DND-41 (cell line): ENCODE measurements at places on chromosomes 6 and 20.

GRCh38 chr20:14758356-14758755 is 420.9 kb upstream of the FLRT3 start:
- no peak for DNase-seq

DNA sequence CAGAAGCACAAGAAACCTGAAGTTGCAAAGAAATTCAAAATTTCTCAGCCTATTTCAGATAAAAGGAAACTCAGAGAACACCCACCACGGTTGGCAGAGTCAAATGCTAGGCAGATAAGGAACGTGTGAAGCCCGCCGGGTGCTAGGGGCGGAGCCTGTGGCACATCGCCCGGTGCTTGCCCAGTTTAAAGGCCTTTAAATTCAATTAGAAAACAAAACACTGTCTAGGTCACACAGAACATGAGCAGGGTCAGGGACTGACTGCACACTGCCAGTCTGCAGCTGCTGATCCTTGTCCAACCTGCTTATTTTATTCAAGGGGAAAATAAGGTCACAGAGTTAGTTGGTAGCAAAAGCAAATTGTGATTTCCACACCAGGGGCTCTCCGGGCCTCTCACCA is 75.8 kb downstream of the PSMG4 start:
- DNase-seq = no peak

- DNase-seq = no peak
Observed at GRCh38 chr6:143356101-143356880, 94.2 kb downstream of the ADAT2 start.

DNA sequence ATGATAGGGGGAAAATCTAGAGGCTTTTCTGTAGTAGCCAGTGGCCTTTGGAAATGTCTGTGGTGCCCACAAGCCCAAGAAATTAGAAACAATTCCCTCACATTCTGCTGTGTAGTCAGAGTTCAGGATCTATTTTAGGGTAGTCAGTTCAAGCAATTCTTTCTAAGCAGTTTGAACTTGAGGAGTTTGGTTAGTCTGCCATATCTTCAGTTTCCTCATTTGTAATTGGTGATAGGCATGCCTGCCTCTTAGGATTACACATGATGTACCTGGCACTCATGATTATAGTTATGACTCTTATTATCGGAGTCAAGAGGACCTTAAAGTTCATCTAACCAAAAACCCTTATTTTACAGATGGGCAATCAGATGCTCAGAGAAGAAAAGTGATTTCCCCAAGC is 21.2 kb upstream of the MEP1A start:
- no peak for DNase-seq

GRCh38 chr6:140653972-140654371 is 1279.5 kb upstream of the CITED2 start:
- DNase-seq = no peak

GRCh38 chr6:93972791-93973190 is 553.4 kb upstream of the EPHA7 start:
- DNase-seq = no peak

DNA sequence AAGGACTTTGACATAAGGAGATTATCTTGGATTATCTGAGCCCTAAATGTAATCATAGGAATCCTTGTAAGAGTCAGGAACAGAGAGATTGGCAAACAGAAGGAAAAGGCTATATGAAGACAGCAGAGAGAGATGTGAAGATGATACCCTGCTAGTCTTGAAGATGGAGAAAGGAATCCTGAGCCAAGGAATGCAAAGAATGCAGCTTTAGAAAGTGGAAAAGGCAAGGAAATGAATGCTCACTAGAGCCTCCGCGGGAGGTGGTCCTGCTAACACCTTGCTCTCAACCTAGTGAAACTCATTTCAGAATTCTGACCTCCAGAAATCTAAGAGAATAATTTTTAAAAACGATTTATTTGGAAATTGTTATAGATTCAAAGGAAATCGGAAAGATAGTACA is 117.1 kb downstream of the TBXT start:
- DNase-seq = no peak
